ENCODE measurements at places on chromosomes 2 and 18.

DNA sequence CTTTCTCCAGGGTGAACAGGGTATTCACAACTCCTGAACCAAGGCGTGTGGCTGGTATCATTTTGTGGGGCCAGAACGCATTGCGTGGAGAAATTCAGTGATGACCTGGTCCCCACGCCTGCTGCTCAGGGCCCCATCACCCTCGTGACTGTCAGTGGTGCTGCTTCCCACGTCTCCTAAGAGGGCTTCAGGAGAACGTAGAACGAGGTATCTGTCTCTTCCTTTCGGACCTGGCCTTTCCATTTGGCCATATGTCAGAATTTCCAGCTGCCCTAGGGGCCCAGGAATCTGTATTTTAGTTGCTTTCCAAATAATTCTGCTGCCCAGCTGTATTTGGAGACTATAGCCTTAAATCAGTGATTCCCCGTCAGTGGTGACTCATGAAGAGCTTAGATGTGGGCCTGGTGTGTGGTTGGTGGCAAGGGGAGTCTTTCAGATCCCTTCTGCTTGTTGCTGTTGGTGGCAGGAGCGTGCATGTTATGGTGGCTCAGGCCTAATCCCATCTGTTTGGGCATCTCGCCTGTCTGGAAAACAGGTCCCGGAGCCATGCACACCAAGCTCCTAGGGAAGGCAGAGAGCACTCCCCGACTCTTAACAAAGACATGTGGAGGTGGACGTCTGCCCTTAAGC lies 56.4 kb downstream of the NPAS2 start:
- DNase-seq, result no peak

GRCh38 chr2:17754773-17755425 lies 961 bp downstream of the GEN1 start:
- no peak for DNase-seq

DNA sequence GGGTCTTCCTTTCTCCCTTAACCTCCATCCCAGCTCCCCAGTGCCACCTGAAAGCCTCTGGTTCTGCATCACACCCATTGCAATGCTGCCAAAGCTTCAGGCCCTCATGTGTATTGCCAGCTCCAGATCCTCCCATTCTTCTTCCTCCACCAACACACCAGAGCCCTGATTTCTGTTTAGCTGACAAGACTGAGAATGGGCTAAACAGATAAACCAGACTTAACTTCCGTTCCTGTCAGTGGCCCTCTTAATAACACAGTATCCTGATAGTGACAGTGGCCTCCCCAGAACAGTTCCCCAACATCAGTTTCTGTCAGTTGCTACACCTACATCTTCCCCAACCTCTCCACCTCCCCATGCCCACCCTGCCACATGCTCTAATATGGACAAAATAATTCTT lies 31.3 kb upstream of the C1D start:
- DNase-seq, result no peak

- no peak for DNase-seq
These were observed 63.5 kb upstream of the ARL5A start for GRCh38 chr2:151891566-151892194.

DNA sequence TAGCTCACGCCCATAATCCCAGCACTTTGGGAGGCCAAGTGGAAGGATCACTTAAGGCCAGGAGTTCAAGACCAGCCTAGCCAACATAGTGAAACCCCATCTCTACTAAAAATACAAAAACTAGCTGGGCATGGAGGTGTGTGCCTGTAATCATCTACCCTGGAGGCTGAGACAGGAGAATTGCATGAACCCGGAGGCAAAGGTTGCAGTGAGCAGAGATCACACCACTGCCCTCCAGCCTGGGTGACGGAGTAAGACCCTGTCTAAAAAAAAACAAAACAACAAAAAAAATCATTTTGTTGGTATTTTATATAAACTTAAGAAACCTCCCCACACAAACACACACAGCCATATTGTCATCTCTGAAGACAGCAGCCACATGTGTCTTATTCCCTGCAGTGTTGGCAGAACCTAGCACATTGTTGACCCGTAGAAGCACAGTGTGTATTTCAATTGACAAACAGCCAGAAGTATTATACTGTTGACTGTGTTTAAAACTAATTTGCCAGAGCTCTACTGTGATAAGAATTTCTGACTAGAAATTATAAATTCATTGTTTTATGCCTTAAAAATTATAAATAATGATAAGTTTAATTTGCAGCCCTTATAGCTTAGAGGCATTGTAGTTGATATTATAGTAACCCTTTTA lies 68.1 kb downstream of the DNAJC10 start:
- no peak for DNase-seq

GRCh38 chr2:119723186-119723585 lies 36.5 kb upstream of the PTPN4 start:
- no peak for DNase-seq

DNA sequence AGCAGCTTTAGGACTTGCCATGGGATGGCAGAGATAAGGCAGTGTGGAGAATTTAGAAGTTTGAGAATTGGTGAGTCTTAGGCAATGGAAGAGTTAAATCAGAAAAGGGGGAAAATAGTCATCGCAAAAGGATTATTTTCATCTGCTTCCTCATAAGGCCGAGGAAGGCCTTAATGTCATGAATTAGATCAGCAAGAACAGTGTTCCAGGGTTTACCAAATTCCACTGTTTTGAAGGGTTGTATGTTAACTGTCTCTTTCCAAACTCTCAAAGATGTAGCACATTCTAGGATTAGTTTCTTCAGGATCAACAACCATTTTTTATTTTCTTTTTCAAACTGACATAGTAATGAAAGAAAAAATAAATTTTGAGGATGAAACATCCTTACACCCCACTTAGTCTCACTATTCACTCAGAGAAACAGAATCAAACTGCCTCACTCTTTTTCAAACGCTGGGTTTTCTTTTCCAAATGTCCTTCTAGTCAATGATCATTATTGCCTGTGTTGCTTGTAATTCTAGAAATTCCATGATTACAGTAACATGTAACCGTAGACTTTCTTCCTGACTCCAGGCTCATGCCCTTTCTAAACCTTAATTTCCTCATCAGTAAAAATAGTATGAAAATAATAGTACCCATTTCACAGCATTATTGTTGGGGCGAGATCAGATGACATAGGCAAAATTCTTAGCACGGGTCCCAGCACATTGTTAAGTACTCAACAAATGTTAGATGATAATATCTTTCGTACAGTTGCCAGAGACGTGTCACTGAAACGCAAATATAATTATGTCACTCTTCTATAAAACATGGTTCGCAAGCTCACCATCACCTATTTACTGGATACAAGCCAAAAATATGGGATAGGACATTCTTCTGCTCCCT lies 23.6 kb downstream of the ZEB2 start:
- DNase-seq, result no peak

DNA sequence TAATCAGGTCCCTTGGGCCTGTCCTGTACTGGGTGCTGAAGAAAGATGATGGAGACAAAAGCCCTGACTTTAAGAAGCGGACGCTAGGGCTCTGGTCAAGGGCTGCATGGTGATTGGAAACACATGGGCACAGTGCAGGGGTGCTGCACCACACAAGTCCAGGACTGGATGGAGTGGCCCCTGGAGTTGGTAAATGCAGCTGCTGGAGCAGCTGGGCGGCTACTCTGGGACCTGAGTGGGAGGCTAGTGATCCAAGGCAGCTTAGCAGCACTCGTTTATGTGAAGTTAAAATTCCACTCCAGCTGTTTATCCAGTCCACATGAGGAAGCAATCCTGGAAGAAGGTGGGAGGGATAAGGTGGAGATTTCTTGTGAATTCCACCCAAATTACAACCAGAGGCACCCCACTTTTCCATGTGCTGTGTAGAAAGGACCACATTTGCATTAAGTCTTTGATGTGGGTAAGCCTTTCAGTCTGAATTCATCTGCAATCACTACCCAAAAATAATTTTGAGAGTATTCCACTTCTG lies 24.9 kb downstream of the MERTK start:
- DNase-seq, result no peak

- DNase-seq, result no peak
These were observed 8.7 kb upstream of the TGIF1 start for GRCh38 chr18:3441290-3441689.

- no peak for DNase-seq
These were observed 245.9 kb upstream of the PXDN start for GRCh38 chr2:1990151-1990589.

- DNase-seq, result no peak
These were observed 692.0 kb upstream of the FAM98A start for GRCh38 chr2:34291076-34291475.

GRCh38 chr18:49167084-49167483 lies 216.3 kb upstream of the SMAD7 start:
- no peak for DNase-seq

DNA sequence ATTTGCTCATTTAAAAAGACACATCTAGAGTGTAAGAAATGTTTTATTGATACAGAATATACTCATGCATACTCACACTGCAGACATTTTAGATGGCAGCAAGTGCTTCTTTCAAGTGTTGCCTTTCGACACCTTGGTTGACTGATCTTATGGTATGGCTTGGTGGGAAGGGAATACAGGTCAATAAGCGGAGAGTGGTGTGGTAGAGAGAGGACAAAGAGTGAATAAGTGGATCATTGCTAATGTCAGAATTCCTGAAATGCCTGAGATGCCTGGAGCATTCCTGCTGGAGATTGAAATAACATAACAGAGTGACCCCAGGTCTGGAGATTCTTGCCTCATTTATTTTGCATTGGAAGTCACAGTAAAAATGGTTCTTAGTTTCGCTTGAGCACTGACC lies 76.7 kb downstream of the RND3 start:
- DNase-seq, result no peak

DNA sequence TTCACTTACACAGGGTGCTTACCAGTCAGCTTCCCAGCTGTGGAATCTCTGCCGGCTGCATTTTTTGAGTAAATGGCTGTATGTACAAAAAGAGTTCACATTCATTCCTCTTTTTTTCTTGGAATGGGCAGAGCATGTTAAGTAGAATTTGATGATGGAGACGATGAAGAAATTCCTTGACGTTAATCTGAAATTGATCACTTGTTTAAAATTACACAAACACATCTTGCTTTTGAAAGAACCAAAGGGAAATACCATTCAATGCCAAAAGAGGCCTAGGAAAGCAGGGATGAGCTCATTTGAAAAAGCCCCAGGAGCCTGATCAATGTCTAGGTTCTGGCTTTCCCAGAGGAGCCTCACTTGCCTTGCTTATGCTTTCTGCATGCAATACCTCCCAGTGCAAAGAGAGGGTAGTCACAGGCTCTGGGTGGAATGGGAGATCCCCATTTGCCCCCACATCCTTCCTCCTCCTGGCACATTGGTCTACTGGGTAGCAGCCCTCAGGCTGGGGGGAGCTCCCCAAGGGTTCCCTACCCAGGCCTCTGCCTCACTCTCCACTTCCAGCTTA lies 12.3 kb upstream of the SMAD7 start:
- DNase-seq, result no peak

- DNase-seq, result no peak
These were observed 15.4 kb downstream of the HJURP start for GRCh38 chr2:233838726-233839446.

- DNase-seq, result no peak
These were observed 32.3 kb downstream of the STEAP3 start for GRCh38 chr2:119255760-119256581.

GRCh38 chr2:241539616-241540374 lies 18.8 kb upstream of the BOK start:
- DNase-seq, result no peak

DNA sequence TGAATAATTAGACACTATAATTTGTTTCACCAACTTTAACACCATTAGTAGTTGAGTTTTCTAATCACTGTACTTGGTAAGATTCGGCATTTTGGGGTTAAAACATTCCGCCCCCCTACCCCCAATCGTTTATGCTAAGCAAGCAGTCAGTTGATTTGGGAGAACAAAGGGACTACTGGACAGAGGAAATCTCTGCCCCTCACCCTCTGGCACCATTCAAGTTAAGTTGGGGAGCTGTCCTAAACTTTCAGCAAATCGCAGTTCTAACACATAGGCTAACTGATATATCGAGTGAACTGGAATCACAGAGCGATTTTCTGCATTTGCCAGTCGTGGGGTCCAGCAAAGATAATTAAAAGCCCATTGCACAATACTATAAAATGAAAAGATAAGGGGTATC lies 5.6 kb downstream of the KLF7 start:
- DNase-seq, result no peak

GRCh38 chr2:128196026-128196425 lies 105.0 kb downstream of the UGGT1 start:
- no peak for DNase-seq

- no peak for DNase-seq
These were observed 80.5 kb downstream of the NFATC1 start for GRCh38 chr18:79476031-79476917.

- no peak for DNase-seq
These were observed 110.4 kb downstream of the PLCL1 start for GRCh38 chr2:197914778-197915177.

DNA sequence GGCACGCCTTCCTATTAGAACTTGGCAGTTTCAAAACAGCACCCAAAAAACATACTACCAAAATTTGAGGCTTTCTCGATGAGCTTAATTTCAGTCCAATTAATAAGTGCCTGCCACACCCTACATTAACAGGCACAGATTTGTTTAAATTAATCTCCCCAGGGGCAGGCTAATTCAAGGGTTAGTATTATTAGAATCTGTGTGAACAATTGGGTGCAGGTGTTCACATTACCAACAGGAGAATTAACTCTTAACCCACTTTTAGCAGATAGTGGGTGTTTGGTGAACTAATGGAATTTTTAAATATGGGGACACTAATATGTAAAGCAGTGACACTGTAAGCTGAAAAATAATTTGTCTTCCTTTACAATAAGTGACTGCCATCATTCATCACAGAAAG lies 4.1 kb downstream of the MBD2 start:
- no peak for DNase-seq

GRCh38 chr2:167048829-167049228 lies 160.5 kb downstream of the XIRP2 start:
- no peak for DNase-seq

DNA sequence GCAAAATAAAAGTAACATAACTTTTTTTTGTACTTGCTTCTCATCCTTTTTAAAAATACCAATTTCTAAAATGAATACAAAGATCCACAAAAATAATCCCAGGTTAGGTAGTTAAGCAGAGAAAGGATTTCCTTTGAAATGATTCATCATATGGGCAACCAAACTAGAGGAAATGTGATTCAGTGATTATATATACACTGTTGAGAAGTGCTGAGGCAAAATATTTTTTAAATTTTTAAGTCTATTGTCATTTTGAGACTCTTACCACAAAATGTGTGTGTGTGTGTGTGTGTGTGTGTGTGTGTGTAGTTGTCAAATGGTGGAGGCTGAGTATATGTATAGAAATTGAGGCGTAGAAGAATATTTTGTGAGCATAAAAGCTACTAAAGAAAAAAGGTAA lies 1075.3 kb downstream of the LRP1B start:
- DNase-seq, result no peak

- DNase-seq, result peak; percentile 84
These were observed 2.1 kb downstream of the RRM2 start for GRCh38 chr2:10124538-10125045.

- DNase-seq, result no peak
These were observed 6.4 kb downstream of the NGEF start for GRCh38 chr2:233006648-233007047.

- no peak for DNase-seq
These were observed 36.7 kb upstream of the ASXL3 start for GRCh38 chr18:33541316-33541715.
